ENCODE measurements at places on chromosomes 2 and 18.

- DNase-seq, result no peak
These were observed 47.8 kb upstream of the FOSL2 start for GRCh38 chr2:28344756-28345373.

DNA sequence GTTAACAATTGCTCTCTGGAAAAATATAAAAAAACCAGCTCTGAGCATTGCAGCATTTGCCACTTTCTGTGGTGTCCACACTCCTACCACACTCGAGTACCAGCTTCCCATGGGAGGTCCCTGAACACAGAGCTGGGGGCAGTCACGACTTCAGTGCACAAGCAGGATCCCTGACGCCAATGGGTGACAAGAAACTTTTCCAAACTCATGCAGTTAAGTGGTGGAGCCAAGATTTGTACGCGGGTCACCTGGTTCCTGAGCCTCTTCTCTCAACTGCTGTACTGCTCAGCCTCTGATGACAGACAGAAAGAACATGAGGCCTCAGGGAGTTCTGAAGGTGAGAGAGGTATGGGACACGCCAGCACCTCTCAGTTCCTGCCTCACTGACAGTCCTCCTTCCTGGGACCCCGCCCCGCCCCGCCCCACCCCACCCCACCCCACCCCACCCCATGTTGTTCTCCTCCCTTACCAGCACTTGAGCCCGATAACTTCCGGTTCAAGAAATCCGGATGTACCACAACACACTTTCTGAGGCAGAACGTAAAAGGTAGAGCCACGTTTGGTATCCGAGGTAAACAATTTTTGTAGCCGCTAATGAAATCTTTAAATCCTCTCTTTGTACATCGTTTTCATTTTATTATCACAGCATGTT, 287.6 kb downstream of the MYCN start:
- no peak for DNase-seq

DNA sequence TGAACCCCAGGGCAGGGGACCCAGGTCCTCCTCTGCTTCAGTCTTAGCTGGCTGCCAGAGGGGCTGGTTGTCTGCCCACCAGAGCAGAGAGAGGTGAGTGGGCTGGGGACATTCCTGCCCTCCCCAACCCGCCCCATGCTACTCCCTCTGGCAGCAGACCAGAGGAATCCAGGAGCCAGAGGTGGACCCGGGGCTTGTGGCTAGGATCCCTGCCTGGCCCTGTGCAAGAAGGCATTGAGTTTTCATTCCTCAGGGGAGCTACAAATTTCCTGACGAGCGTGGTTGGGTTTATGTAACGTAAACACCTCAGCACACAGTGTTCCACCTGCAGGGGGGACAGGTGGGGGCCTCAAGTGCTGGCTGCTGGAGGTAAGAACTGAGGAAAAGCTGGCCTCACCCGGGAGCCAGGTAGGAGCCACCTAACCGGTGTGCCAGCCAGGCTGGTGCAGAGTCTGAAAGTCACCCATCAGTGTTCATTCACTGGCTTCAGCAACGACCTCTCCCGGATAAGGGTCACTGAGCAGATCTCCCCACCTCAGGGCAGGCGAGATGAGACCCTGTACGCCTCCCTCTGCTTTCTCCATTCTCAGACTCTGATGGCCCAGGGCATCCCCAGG, 246.8 kb downstream of the DYSF start:
- no peak for DNase-seq

DNA sequence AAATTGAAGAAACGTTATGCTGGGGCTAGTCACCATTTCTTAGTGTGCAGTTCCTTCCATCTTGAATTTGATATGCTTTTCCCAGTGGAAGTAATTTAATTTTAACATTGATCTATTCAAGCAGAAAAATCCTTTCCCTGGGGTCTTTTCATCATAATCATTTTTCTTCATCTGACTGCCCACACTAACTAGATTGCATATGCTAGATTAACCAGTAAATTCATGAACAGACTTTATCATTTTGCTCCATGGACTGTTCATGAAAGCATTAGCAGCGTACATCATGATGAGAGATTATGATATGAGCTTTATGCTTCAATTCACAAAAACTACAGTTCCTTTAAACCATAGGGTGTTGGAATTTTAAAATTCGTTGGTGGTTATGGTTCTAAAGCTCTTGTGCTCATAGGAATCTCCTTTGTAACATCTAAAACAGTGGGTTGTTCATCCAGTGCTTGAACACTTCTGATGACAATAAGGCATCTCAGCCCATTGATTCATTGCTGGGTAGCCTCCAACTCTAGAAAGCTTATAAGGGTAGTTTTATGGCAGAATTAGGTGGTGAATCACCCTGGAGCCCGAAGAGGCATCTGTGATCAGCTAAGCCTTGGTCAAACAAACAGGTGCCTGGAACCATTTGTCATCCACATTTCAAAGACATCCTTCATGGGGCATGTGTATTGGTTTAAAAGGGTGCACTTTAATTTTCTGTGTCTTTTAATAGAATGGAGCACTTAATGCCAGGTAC, 77.2 kb upstream of the NDUFV2 start:
- peak; percentile 33 for DNase-seq
